Sigmoid colon (tissue), 7 donors: ENCODE measurements at places on chromosomes 5 and 9. TPM values are rescaled to one million over a fixed set of nuclear protein-coding genes. Genes with fewer than 3 reads are reported as not detected.
A peak's percentile ranks its signal among the peaks of the same experiment; 100 is the strongest.

Gene PRDM9
- total RNA-seq: not detected

- no peak for DNase-seq
Measured at GRCh38 chr9:113578882-113579282, 115.4 kb downstream of the RGS3 start.

Gene EXOSC2
- 8.6 TPM for total RNA-seq

GRCh38 chr9:134734270-134734669, 92.7 kb downstream of the COL5A1 start:
- peak; percentile 88 for DNase-seq

- DNase-seq: no peak
Measured at GRCh38 chr9:84061613-84062193, 81.1 kb downstream of the RMI1 start.

- no peak for DNase-seq
Measured at GRCh38 chr9:16921855-16922254, 51.4 kb upstream of the BNC2 start.

Gene LCNL1
- 0.49 TPM for total RNA-seq

Gene CDKN2A
- total RNA-seq: 2.8 TPM

DNA sequence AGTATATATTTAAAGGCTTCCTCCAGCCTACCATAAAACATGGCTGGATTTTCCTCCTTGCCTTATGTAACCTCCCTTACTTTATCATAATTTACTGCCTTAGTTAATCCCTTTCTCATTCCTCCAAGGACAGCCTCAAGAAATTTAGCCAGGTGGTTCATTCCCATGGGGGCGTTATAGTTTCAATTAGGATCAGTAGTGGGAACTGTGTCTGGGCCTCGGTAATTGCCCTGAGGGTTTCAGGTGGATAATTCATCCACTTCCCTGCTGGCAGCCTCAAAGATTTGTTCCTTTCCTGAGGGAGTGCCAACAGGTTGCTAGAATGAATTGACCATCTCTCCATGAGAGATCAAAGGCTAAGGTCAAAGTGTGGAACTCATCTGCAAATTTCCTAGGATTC, 4.3 kb upstream of the GM2A start:
- no peak for DNase-seq

DNA sequence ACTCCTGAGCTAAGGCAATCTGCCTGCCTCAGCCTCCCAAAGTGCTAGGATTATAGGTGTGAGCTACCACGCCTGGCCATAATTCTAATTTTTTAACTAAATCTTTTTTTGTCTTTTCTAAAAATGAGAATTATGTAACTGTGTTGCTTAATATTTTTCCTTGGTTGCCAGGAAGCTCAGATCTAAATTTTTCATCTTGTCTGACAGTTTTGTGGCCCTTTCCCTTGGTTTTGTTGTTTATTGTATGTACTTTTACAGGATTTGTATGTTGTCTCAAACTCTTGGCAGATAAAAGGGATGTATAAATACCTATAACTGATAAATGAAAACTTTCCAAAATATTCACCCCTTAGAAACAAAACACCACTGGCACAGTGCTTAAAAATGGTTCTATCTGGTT, 88.2 kb upstream of the KLF9 start:
- no peak for DNase-seq

DNA sequence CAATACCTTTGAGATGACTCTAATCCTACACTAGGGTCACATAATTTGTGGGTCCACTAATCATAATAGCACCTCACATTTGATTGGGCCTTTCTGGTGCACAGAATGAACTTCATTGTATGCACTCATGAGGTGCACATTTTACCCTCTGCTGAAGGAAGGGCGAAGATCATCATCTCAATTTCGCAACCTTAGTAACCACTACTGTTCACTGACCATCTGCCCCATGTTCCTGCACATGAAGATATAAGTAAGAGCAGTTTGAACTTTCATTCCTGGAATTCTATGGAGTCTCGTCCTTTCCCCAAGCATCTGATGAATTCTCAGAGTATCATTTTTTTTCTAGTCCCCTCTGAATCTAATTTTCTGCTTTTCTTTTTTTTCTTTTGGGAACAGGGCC, 21.2 kb downstream of the GAS1 start:
- DNase-seq: no peak

Gene TTC33
- 33.2 TPM for total RNA-seq

GRCh38 chr9:134358026-134358661, 31.9 kb downstream of the RXRA start:
- DNase-seq: no peak

DNA sequence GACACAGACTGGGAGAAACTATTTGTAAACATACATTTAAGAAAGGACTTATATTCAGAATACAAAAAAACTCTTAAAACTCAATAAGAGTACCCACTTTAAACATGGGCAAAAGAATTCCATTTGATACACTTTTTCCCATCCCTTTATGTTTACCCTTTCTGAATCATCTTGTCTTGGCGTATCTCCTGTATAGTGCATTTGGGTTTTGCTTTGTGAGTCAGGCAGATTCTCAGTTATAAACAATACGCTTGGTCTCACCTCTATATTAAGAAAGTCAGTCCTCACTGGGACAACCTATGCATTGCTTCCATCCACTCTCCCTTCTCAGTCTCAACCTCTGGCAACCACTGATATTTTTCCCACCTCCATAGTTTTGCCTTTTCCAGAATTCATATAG, 27.3 kb upstream of the ADAMTS6 start:
- DNase-seq: no peak

Gene DMRT3
- total RNA-seq: not detected

DNA sequence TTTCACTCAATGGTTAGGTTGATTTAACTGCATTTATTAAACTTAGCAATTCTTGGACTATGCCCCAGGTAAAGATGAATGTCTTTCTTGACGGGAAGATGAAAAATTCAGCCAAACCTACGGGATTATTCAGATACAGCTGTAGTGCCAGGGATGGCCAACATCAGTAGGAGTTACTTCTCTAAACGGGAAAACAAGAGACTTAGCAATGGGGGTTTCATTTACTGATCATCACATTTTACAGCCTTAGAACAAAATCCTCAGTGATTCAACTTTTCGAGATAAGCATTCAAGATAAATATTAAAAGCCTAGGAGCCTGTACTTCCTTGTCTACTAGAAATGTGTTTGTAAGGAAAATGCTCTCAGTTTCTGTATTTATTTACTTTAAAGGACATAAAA, 46.1 kb downstream of the S1PR3 start:
- no peak for DNase-seq

- DNase-seq: no peak
Measured at GRCh38 chr5:41598011-41598410, 87.6 kb upstream of the PLCXD3 start.

GRCh38 chr9:120303519-120303918, 276.4 kb downstream of the CDK5RAP2 start:
- no peak for DNase-seq

Gene CRHBP
- total RNA-seq: 3.2 TPM

DNA sequence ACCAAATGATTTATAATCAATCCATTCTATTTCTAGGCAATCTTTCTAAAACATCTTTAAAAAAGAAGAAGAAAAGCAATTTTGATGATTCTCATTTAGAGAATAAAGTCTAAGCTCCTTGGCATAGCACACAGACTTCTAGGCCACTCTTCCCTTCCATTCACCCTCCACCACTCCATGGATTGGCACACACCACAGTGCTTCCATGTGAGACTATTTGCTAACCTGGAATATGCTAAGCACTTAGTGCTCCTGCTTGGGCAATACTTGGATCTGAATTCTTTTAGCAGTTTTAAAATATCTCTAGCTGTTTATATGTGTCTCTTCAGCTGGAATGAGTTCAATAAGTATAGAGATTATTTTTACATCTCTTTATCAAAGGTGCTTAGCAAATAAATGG, 177.6 kb upstream of the FBXL7 start:
- no peak for DNase-seq

DNA sequence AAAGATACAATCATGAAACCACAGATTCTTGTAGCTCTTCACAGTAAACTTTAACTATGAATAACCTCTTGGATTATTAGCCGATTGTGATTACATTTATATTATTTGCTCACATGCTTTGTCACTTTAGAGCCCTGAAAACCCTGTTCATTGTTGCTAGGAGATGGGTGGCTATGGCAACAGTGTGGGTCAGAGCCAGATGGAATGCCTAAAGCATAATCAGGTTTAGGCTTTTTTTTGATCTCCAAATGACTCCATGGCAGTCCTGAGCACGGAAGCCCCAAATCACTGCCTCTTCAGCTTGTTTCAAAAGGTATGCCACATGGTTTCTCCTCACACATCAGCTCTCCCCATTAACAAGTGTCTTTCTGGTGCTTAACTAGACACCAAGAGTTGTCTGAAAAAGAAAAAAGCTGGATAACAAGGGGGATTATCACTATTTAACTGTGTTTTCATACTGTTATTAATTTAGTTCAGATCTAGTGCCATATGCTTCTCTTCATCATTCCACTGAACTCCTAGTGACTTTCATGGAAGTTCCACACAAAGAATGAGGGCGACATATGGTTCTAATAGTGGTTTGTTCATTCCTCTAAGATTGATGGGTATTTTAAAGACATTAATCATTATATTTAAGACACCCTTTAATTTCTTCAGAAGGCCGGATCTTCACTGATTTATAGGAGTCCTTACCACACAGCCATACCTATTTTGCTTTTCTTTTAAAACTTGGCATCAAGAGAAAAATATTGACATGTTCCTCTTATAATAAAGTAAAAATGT, 88.8 kb upstream of the PAM start:
- no peak for DNase-seq

Gene NUTM2F
- total RNA-seq: not detected

DNA sequence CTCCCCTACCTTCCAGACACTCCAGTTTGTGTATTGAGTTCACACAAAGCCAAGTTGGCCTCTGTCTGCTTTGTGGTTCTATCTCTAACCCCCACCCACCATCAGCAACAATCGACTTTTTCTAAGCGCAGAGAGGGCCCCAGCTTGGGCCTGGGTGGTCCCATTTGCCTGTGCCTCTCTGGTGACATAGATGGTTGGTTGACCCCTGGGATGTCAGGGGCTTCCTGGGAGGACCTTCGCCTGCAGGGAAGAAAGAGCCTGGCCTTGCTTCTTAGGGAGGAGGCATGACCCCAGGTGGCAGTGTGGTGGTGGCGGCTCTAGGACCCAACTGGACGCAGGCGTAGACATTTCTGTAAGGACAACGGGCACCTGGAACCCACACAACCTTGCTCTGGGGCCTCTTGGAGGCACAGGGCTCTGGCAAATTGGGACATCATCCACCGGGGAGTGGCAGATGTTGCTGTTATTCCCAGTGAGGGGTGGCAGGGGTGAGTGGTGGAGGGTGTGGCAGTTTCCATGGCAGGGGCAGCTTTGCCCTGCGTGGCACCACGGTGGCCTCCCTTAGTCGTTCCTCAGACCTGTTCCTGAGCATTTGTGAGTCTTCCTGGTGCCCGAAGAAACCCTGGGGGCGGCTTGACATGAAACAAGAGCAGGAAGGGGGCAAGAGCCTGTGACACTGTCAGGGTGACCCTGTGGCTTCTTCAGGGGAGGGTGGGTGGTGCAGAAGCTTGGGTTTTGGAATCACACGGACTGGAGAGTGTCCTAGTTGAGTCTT, 171.0 kb upstream of the IER5L start:
- DNase-seq: no peak

- no peak for DNase-seq
Measured at GRCh38 chr5:43294226-43294625, 19.0 kb downstream of the HMGCS1 start.
